ENCODE measurements at places on chromosomes 1 and 21.

- no peak for DNase-seq
These were observed 46.6 kb downstream of the WLS start for GRCh38 chr1:68185743-68186142.

GRCh38 chr1:232059726-232060374 is 433.3 kb downstream of the DISC1 start:
- DNase-seq: no peak

GRCh38 chr1:84078108-84078841 is 65.8 kb upstream of the PRKACB start:
- DNase-seq: peak; percentile 31

- peak; percentile 48 for DNase-seq
These were observed 6.4 kb upstream of the GUCA2B start for GRCh38 chr1:42146626-42147320.

DNA sequence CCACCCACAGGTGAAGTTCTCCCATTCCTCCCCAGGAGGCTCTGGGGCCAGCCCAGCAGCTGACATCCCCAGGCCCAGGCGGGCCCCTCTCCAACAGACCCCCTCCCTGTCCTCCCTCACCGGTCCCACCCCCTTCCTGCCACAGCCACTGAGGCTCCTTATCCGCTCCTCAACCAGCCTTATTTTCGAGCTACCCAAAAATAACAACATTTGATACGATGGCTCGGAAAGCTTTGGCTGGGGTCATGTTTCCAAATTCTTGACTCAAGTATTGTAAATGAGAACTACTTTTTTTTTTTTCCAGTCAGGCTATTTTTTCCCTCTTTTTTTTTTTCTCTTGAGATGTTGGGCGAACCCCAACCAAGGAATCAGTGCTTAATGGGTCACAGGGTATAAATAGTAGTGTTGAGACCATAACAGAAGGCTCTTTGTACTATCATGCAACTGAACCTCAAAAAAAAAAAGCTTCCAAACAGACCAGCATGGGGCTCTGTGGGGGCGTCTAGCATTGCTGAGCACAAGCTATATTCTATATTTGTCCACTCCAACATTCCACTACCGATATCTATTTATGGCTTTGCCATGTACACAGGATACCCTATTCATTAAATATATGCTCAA is 27.2 kb downstream of the IRF2BP2 start:
- no peak for DNase-seq

DNA sequence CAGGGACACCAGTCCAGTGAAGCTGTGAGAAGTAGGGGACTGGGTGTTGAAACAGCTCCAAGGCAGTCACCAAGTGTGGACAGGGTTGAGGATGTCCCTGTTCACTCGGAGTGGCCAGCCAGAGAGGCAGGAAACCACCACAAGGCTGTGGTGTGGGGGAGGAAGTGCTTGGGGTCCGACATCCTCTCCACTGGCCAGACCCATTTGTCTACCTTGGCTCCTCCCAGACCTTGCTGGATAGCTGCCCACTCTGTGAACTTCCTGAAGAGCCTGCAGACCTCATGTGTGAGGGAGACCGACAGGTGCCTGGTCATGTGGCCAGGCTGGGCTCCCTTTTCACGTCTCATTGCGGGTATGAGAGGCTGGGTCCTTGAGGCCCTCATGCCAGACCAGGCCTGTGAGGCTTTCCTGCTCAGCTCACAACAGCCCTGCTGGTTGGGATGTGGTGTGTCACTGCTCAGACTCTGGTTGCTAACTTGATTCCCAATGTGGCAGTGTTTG is 21.8 kb downstream of the CYP4B1 start:
- no peak for DNase-seq

GRCh38 chr1:234656944-234657654 is 47.1 kb upstream of the IRF2BP2 start:
- DNase-seq: peak; percentile 100

GRCh38 chr1:23774174-23774880 is 3.9 kb upstream of the PITHD1 start:
- DNase-seq: no peak

- no peak for DNase-seq
These were observed 68.1 kb downstream of the PAPPA2 start for GRCh38 chr1:176531036-176531435.
